ENCODE measurements at places on chromosomes 12 and 14.

- no peak for DNase-seq
Observed at GRCh38 chr12:106254724-106255123, 6.9 kb upstream of the CKAP4 start.

- DNase-seq, result no peak
Observed at GRCh38 chr12:18652596-18652995, 85.2 kb downstream of the PLCZ1 start.

DNA sequence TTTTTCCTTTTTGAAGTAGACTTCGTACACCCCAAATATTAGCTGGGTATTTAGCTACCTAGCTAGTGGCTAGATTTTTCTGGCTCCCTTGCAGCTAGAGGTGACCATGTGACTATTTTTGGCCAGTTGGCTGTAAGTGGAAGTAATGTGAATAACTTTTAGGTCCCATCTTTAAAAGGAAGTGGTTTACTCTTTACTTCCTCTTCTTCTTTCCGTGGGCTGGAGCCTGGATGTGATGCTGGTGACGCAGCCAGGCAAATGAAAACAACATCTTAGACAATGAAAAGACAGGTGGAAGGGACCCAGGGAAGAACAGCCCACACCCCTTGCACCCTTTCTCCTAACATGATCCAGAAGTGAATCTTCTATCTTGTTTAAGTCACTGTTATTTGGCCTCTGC, 245.5 kb downstream of the ATP23 start:
- DNase-seq, result no peak

- no peak for DNase-seq
Observed at GRCh38 chr12:57215668-57216013, 953 bp upstream of the NXPH4 start.

DNA sequence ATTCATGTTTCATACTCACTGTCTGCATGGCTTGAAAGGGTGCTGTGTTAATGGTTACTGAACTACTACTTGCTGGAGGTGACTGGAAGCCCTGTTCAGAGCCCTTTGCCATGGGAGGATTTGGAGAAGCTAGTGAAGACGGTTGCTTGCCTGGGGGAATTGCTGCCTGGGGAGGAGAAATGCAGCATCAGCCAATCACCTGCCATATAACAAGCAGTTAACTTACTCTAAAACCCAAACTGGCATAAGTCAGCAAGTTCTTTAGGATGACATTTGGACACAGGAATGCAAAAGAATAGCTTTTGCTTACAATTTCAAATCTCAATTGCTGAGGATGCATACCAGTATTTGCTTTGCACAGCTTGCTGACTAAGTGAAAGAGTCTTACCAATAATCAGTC, 23.4 kb upstream of the IPO8 start:
- no peak for DNase-seq

GRCh38 chr14:61355892-61356325, 34.5 kb downstream of the PRKCH start:
- no peak for DNase-seq

- no peak for DNase-seq
Observed at GRCh38 chr12:8722286-8722800, 24.6 kb downstream of the RIMKLB start.

GRCh38 chr14:20873370-20874177, 17.6 kb upstream of the RNASE3 start:
- DNase-seq, result peak; percentile 24

DNA sequence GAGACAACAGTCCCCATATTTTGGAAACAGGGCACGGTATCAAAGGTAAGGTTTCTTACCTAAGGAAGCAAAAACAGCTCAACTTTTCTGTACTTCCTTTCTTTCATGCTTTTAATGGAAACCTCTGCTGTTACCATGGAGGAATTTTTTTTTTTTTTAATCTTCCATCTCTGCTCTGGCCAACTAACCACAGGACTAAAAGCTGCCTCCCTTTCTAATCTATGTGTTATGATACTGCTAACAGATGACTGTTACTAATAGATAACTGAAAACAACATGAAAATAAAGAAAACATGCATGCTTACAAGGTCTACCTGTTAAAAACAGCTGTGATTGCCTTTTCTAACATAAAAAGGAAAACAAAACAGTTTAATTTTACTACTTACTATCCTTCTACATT, 168.4 kb downstream of the SOX5 start:
- no peak for DNase-seq

- DNase-seq, result no peak
Observed at GRCh38 chr14:37142835-37143401, 29.5 kb downstream of the SLC25A21 start.

GRCh38 chr12:124369827-124370378, 75.0 kb downstream of the RFLNA start:
- DNase-seq, result no peak

GRCh38 chr12:113860059-113860820, 105.9 kb downstream of the RBM19 start:
- DNase-seq, result no peak

DNA sequence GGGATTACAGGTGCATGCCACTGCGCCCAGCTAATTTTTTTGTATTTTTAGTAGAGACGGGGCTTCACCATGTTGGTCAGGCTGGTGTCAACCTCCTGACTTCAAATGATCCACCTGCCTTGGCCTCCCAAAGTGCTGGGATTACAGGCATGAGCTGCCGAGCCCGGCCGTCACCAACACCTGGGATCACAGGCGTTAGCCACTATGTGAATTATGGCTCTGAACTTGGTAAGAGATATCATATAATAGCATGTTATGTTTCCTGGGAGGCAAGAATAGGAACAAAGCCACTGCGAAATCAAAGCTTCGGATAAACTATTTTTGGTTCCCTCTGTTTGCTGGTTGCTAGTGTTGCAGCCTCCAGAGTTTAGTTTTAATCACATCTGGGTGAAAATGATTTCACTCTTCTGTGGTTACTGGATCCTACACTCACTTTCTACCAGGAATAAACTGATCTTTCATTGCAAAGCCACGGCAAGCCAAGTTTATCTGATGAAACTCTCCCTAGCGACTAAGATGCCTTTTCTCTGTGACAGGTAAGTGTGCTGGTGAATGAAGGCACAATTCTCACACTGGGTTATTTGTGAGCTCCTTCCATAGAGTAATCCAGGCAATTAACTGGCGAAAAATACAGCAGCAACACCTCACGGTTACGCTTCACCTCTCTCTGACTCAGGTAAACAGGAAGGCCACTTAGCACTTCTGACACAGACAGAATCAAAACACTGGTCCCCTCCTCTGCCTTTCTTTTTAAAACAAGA, 16.7 kb downstream of the SNRNP35 start:
- DNase-seq, result no peak

- peak; percentile 53 for DNase-seq
Observed at GRCh38 chr14:104254735-104255400, 116.5 kb downstream of the KIF26A start.

GRCh38 chr14:78581229-78581628, 411.1 kb downstream of the NRXN3 start:
- no peak for DNase-seq
